Frontal cortex (tissue), 4 donors: ENCODE measurements at places on chromosomes 4 and X. TPM values are rescaled to one million over a fixed set of nuclear protein-coding genes. Genes with fewer than 3 reads are reported as not detected.

Gene RNF150
- total RNA-seq = 28.5 TPM

Gene REELD1
- total RNA-seq = not detected

Gene MSANTD1
- 6.5 TPM for total RNA-seq

Gene SPP1
- total RNA-seq = 160 TPM

Gene ERAS
- not detected for total RNA-seq

Gene OR13H1
- total RNA-seq = not detected

Gene CSAG3
- total RNA-seq = not detected

Gene ADH6
- total RNA-seq = not detected
